NCI-H1417 treated with DMSO at 0.1 percent for 48 hours (cell line): ENCODE measurements at places on chromosomes 3 and 15.

DNA sequence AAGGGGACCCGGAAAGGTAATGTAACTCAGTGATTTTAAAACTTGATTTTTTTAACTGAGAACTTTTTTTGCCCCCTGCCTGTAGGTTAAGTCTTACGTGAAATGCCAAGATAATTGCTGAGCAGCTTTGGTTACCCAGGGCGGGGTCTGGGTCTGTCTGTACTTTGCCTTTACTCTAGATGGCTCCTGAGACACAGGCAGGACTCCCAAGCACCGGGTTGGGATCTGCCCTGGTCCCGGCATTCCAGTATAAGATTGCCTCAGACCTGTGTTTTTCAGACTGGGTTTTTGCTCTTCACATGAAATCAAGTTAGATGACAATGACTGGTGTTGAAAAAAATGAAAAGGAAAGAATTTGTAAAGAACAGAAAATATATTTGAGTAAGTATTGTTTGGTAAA is 40.3 kb downstream of the WDR76 start:
- DNase-seq = no peak

DNA sequence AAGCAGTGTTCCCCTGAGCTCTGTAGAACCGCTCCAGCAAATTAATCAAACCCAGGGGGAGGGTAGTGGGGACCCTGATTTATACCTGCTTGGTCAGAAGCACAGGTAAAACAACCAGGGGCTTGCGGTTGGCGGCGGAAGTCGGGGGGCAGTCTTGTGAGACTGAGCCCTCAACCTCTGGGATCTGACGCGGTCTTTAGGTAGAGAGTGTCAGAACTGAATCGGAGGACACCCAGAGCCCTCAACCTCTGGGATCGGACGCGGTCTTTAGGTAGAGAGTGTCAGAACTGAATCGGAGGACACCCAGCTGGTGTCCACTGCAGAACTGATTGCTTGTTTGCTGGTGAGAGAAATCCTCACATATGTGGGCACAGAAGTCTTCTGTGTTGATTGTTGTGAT is 12.9 kb upstream of the PAQR5 start:
- no peak for DNase-seq

DNA sequence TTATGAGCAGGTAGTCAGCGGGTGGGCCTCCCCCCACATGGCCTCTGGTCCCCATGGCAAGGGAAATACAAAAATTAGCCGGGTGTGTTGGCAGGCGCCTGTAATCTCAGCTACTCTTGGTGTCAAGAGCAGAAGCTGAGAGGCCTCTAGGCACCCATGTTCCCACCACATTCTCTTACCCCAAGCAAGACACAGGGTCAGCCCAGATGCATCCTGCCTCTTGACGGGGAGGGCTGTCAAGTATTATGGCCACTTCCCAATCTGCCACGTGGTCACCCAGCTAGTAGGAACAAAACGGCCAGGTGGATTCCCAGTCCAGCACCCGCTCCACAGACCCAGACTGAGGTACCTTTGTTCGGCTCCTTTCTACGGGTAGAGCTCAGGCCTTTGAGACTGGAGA is 16.2 kb upstream of the SLC6A6 start:
- DNase-seq = no peak

DNA sequence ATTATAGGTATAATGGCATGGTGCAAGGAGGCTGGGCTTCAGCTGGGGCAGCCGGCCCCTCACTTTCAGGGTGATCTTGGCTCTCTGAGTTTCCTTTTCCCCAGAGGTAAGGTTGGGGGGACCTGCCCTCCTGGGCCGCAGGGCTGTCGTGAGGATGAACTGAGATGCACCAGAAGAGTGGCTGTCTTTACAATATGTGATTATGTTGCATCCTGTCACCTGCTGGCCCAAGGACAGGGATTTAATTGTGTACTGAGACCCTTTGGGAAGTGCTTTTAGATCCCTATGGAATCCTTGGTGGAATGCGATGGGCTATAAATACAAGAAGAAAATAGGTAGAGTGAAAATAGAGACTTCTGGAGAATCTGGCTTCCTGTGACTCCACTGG is 22.1 kb downstream of the ANAPC13 start:
- no peak for DNase-seq

GRCh38 chr15:55992769-55993110 is 672 bp downstream of the NEDD4 start:
- no peak for DNase-seq
